ENCODE measurements at places on chromosomes 12 and 14.

GRCh38 chr12:93245543-93245942 lies 132.2 kb upstream of the NUDT4 start:
- no peak for DNase-seq

DNA sequence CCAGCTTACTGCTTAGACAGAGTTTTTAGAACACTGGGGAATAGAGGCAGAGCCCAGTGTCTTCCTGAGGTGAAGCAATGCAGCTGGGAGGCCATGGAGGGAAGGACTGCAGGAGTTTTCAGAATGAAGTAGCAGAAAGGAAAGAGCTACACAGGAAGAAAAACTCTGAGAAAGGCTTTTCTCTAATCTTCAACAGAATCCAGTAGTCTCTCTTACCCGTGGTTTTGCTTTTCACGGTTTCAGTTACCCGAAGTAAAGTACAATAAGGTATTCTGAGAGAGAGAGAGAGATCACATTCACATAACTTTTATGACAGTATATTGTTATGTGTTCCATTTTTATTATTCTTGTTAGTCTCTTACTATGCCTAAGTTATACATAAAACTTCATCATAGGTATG lies 761.6 kb downstream of the BCL11B start:
- DNase-seq: no peak

DNA sequence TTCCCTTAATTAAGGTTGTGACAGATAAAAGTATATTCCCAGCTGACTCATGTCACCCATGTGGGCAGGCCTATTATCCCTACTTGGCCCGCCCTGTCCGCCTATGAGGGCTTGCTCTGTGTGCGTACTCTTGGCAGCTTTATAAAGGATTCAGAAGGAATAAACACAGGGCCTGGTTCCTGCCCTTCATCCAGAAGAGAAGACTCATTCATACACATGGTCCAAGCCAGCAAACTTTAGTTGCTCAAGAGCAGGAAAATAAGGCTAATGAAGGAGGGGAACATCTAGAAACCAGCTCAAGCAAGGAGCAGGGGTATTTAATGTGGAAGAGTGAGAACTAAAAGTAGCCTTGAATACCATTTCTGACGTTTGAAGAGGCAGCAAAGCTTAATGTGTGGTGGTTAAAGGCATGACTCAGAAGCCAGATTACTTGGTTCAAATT lies 141.9 kb downstream of the CRADD start:
- DNase-seq: peak; percentile 71

DNA sequence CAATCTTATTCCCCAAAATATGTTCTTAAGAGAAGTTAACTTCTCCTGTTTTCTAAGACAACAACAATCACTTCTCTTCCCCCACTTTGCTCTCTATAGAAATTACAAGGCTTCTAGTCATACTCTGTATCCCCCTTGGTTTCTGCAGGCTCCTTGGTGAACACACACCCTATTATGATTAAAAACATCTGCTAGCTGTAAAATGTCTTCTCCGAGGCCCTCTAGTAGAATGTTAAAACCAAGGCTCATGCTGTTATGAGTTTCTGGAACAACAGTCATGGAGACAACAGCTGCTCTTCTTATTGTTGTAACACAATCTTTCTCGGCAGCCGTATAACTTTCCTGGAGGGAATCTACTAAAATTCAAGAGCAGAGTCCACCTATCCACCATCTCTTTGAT lies 397.5 kb upstream of the CCDC196 start:
- peak; percentile 72 for DNase-seq

DNA sequence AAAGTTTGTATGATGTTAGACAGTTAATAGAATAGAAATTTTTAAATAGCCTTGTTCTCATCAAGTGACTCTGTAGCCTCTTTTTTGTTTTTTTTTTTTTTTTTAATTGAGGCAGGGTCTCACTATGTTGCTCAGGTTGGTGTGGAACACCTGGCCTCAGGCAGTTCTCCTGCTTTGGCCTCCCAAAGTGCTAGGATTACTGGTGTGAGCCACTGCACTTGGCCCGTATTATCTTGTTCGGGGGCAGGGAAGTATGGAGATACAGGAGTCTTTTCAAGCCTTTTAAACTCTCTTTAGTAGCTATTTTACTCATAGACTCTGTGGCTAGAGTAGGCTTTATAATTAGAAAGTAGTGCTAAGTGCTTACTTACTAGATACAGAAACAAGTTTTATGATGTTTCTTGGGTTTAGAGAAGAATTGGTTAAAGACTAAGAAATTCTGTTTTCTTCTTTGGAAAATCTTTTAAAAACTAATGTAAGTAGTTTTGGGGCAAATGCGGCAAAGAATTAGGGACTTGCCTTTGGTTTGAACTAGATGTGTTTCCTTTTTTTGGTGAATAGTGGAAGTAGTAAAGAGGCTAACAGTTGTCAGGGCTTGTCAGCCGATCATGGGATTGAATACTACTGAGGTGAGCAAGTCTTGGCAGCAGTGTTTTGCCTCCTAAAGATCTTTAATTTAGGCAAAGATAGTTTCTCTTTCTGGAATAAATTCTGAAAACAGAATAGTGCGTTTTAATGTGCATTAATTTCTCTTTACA lies 31.3 kb downstream of the FBXO34 start:
- no peak for DNase-seq

GRCh38 chr12:6057700-6058099 lies 66.8 kb downstream of the VWF start:
- peak; percentile 28 for DNase-seq

GRCh38 chr12:93085383-93086287 lies 156.5 kb upstream of the EEA1 start:
- no peak for DNase-seq

Measured in GM03348 (cell line).